Ecto neural progenitor cell (in vitro differentiated cells): ENCODE measurements at places on chromosomes 3 and 15.
A peak's percentile ranks its signal among the peaks of the same experiment; 100 is the strongest.

GRCh38 chr3:26312816-26313215 is 309.8 kb upstream of the LRRC3B start:
- no peak for DNase-seq

- no peak for DNase-seq
Observed at GRCh38 chr15:40333922-40334492, 6.7 kb downstream of the CCDC9B start.

- DNase-seq: peak; percentile 66
Observed at GRCh38 chr3:167575000-167575600, 78.6 kb downstream of the WDR49 start.

- DNase-seq: no peak
Observed at GRCh38 chr15:40821195-40821594, 7.3 kb downstream of the PPP1R14D start.

- DNase-seq: no peak
Observed at GRCh38 chr3:99724276-99724675, 85.9 kb downstream of the COL8A1 start.

- DNase-seq: no peak
Observed at GRCh38 chr15:51561271-51561670, 61.3 kb downstream of the DMXL2 start.

- DNase-seq: no peak
Observed at GRCh38 chr3:129218742-129219141, 30.7 kb upstream of the COPG1 start.

DNA sequence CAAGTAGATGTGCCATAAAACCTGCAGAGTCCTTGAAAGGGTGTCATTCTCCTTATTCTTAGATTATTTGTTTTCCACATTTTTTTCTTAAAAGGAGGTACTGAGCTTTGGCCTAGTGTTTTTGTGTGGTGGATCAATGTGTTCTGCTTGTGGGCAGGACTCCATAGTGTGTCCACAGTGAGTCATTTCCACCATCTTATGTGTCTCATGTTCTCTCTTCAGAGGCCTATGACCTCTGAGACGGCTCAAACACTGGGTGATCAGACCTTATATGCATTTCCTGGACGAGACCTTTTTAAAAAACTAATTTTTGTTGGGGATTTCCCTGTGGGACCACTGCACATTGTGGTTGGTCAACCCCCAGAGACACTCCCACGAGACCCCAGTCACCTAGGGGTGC is 93.4 kb downstream of the CHCHD4 start:
- DNase-seq: no peak

- DNase-seq: no peak
Observed at GRCh38 chr3:30611613-30612436, 5.4 kb downstream of the TGFBR2 start.

- DNase-seq: no peak
Observed at GRCh38 chr3:195129644-195130492, 141.1 kb downstream of the XXYLT1 start.

- DNase-seq: peak; percentile 58
Observed at GRCh38 chr15:92636908-92637481, 18.6 kb downstream of the FAM174B start.

DNA sequence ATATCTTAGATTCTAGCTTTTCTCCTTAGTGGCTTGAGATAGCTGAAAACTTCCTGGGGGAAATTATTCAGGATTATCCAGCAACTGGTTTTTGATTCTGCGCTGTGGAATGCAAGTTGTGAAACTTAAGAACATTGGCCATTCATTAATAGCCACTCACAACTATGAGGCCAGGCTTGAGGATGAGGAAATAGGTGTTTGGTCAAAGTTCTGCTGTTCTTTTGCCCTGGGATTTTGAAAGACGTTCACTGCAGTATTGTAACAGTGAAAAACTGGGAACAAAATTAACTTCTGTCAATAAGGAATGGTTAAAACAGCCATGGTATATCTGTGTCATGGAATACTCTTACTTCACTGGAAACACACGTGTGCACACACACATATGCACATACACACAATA is 44.1 kb downstream of the CTXND1 start:
- no peak for DNase-seq

- DNase-seq: peak; percentile 81
Observed at GRCh38 chr3:176814285-176814684, 383.0 kb downstream of the TBL1XR1 start.

DNA sequence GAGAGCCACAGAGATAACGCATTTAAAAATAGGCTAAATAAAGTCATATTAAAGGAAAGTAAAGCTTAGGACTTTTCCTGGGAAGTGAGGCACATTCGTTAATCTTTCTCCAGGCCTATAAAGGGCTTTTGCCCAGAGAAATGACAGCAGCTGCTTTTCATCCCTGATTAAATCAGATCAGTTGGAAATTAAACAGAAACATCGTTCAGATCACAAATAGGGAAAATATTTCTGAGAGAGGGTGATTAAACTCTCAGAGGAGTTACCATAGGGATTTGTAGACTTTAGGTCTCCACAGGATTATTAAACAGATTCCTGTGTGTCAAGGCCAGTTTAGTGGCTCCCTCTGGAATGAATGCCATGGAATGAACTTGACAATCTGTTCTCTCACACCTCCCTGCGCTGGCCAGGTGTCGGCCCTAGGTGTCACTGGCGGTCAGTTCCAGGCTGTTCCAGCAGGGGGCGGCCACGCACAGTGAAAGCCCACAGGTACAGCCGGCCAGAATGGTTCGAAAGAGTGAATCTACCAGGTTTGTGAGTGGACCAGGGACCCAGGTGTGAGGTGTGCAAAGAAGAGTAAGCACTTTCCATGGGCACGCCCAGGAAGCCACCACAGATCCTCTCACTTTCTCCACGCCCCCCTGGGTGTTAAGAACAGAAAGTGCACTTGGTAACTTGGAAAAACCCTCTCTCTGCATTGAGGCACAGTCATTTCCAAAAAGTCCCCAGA is 253.0 kb upstream of the RASGRP1 start:
- DNase-seq: peak; percentile 90

DNA sequence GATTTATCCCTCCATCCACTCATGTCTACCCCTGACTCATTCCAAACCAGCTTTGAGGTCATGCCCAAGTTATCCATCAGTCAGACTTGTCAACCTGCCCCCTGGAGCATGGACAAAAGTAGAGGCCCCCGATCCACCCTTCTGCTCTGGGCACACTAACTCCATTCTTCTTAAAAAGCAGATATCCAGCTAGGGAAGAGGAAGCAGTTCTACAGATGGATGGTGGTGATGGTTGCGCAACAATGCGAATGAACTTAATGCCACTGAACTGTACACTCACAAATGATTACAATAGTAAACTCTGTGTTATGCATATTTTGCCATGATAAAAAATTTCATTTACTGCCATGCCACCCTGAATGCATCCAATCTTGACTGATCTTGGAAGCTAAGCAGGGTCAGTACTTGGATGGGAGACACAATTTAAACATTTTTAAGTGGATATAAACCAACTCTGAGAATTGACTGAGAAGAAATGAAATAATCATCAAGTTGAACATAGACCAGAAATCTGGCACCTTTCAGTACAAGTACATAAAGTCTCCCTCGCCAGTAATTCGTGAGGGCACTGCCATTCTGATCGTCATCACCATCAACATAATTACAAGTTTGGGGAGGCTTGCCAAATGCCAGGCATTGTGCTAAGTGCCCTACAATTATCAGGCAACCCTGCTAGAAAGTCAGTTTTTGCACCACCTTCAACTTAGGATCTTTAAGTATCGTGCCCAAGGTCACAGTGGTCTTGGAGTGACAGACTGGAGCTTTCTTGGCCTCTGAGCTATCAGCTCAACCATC is 124.8 kb downstream of the ATP10A start:
- DNase-seq: peak; percentile 28

DNA sequence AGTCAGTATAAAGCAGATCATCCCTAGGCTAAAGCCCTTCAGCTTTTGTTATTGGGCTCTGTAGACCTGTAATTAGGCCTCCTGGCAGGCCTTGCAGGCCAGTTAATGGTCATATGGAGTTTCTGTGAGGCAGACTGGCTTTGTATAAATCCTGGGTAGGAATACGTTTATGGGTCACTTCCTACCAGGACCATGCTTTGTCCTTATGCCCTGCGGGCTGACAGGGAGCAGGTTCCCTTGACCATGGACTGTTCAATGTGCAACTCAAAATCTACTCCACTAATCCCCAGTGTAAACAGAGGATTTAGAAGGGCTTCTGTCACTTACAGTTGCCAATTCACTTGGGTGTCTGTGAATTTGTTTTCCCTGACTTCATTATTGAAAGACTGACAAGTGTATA is 202.7 kb upstream of the MLF1 start:
- DNase-seq: no peak

GRCh38 chr3:57155310-57155643 is 9.9 kb downstream of the IL17RD start:
- no peak for DNase-seq

GRCh38 chr15:82043796-82044372 is 1.9 kb downstream of the MEX3B start:
- DNase-seq: peak; percentile 52

DNA sequence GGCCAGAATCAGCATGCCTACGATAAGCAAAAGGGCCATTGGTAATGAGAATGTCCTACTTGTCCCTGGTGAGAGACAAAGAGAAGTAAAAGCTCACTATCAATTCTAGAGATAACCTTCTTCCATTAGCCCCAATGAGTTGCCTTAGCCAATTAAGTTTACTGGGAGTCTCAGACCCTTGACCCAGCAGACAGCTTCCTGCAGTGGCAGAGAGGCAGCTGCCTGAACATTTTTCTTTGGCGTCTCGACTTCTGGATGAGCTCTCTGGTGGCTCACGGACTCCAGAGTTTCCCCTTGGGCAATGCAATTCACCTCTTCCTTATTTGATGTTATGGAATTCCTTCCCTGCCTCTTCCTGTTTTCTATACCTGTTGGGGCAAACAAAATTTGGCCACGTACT is 1034.4 kb downstream of the NAALADL2 start:
- DNase-seq: no peak

DNA sequence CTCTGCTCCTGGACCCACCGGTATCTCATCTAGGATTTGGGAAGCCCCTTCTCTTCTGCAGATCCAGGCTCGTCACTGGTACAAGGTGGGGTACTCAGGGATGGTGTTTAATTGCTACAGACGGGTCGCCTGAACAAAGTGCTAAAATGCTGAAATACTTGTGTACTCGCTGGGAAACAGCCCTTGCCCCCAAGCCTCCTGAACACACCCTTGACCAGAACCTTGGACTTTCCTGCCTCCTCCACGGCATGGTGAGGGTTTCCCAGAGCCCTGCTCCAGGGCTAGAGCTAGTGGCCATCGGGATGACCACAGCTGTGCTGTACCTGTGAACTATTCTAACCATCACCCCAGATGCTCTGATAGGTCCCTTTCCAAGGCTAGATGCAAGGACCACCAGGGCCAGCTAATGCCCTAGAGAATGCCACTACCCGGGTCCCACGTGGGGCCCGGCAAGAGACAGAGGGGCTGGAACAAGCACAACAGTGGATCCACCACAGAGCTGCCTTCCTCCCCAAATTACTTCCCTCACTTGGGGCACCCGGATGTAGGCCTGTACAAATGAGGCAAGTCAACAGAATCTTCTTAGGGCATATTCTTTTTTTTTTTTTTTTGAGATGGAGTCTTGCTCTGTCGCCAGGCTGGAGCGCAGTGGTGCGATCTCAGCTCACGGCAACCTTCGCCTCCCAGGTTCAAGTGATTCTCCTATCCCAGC is 267.3 kb downstream of the FOXP1 start:
- no peak for DNase-seq

DNA sequence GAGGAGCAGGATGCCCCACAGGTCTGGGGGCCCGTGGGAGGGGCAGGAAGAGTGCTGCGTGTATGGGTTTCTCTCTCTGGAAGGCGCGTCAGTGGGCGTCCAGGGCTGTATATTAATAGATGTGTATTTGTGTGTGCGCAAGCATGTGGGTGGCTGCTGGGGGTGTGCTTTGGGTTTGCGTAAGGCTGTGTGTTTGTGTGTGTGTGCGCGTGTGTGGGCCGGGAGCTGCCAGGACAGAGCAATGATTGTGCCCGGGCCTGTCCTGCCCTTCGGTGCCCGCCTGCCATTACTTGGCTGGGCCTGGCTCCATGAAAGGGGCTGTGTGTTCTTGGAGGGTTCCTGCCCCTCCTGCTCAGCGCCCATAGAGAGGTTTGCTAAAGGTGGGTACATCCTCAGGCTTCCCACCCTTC is 16.3 kb downstream of the CSPG4 start:
- no peak for DNase-seq
